D721Med (cell line): ENCODE measurements at places on chromosomes 5 and 9.

DNA sequence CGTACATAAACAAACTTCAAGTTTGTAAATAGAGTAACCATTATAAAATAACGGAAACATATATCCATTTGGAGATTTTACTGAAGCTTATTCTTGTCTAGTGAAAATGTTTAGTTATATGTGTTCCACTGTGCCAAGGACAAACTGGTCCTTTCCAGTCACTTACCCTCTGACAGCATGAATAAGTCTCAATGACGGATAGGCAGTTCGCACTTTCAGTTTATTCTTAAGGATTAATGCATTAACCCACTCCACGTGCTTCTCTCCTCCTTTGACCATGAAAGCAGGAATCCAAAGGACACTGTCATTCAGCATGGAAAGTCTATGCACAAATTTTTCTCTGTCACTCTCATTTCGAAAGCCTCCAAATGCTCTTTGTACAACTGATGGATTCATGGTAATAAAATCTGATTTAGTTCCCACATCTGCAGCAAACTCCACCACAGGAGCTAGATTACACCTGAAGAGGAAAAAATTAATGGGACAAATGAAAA lies 47.1 kb downstream of the ST8SIA4 start:
- DNase-seq = no peak

GRCh38 chr9:135877791-135878527 lies 29.4 kb downstream of the CAMSAP1 start:
- no peak for DNase-seq

GRCh38 chr5:43315682-43316081 lies 2.5 kb upstream of the HMGCS1 start:
- DNase-seq = no peak

GRCh38 chr5:61274511-61274911 lies 57.5 kb upstream of the ZSWIM6 start:
- no peak for DNase-seq

DNA sequence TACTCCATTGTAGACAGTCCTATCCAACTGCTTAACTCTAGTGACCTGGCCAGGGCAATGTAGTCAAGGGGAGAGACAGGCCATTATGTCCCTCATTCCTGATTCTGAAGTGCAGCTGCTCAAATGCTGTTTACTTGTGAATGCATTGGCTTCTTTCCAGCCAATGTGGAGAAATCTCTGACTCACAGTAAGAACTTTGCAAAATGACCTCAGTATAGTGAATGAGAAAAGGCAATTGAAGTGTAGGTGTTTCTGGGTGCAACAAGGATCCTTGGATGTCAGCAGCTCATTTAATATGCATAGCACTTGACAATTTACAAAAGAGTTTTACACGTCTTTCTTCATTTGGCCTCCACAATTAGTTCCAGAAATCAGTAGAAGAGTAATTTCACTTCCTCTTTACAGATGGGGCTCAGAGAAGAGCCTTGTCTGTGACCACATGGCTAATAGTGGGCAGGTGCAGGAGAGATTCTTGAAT lies 367.2 kb downstream of the OSTF1 start:
- DNase-seq = no peak

DNA sequence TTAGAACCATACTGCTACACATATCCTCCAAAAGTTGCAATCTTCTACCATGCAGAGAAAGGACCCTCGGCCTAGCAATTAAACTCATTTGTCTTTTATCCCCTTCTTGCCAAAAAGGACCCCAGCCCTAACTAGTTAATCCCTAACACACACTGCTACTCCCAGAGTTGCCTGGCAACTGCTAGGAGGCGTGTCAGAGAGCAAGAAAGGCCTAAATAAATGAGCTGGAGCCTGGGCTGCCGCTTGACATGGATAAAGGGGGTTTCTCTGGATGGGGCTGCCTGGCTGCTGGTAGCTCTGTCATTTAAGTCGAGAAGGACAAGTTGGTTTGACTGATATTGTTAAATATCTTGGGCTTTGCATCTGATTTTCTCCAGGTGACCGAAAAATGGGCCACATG lies 194.8 kb downstream of the CRB2 start:
- DNase-seq = no peak

GRCh38 chr9:18542837-18543405 lies 69.0 kb downstream of the ADAMTSL1 start:
- DNase-seq = no peak

GRCh38 chr5:177154003-177154643 lies 20.6 kb downstream of the NSD1 start:
- DNase-seq = no peak
